Femur (tissue), 1 donor: ENCODE measurements at places on chromosomes 7 and 10.

- no peak for DNase-seq
These were observed 31.4 kb upstream of the DLX6 start for GRCh38 chr7:96973986-96974385.

DNA sequence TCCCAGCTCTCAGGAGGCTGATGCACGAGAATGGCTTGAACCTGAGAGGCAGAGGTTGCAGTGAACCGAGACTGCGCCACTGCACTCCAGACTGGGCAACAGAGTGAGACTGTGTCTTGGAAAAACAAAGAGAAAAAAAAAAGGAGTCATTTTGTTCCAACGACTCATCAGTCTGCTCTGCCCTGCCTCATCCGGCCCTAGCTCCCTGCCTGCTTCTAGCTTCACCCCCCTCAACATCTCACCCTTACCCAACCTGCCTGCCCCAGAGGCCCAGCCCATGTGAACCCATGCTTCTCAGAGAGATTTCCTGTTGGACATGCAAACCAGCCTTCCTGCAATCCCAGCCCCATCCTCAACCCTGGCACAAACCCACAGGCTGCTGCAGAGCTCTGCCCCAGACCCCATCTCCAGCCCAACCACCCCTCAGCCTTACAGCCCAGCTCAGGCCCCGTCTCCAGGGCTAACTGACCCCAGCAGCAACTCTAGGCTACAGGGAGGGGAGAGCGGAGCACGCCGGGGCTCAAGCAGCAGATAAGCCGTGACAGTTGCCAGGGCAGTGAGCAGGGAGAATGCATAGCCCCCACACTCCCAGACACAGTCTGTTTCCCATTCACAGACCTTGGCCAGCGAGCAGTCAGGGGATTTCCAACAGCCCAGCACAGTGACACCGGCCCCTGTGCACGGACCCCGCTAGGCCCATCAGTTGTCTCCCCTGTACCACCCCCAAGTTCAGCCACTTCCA is 86.0 kb upstream of the KCTD7 start:
- no peak for DNase-seq

DNA sequence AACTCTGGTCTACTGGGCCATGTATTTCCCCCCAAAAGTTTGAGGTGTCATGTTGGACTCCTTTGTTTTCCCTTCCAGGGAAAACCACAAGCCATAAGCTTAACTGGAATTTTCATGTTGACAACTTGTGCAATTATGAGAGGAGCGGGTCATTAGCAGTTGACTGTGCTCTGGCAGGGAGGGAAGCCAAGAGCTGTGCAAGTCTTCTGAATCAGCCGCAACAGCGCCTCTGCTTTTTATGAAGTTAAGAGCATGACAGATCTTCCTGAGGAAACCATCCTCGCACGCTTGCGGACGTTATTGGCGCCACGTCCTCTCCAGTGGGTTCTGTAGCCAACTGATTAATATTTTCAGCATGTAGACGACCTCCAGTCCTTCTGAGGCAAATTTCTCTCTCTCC is 148.7 kb upstream of the MKI67 start:
- DNase-seq = peak; percentile 72

GRCh38 chr10:6336016-6336415 is 133.3 kb downstream of the PFKFB3 start:
- DNase-seq = no peak

DNA sequence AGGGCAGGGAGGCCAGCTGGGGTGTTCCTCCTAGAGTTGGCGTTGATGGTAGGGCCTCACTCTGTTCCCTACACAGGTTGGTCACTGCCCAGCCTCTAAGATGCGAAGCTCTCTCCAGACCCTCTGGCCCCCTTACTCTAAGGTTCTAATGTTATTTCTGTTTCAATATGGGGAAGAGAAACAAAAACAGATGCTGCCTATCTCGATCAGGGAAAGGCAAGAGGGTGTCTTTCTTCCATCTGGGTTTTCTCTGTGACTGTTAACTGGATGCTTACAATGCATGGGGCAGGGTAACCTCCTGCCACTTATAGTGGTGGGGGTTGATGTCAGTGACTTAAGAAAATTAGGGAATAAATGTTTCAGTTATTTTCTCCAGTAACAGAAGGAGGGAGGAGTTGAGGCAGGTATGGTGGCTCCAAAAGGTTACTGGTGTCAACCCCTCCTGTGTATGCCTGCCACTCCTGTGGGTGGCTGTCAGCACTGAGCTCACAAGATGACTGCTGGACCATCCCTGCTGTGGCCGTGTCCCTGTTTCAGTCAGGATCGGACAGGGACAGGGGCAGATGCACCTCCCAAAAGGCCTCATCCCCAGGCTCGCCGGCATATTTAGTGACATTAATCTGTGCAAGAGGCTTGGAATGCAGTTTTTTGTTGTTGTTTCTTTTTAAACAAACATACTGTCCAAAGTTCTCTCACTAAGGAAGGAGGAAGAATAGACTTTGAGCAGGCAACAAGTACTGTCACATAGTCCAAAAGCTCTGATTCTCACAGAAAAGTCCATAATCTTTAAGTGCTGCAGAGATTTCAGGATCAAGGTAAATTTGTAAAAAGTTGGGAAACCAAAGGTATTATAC is 39.6 kb upstream of the SYPL1 start:
- no peak for DNase-seq

DNA sequence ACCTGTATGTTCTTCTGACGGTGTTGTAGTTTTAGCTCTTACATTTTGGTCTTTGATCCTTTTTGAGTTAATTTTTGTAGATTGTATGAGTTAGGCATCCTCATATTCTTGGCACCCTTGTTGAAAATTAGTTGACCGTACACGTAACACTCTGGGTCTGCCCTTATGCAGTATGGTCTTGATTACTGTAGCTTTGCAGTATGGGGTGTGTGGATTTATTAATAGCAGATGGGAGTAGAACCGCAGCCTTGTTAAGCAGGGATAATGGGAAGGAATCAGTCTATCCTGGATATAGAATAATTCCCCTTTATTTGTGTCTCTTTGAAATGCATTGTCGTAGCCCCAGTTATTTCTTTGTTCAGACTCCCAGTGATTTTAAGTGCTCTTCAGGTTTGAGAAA is 95.5 kb downstream of the UBE3C start:
- no peak for DNase-seq

DNA sequence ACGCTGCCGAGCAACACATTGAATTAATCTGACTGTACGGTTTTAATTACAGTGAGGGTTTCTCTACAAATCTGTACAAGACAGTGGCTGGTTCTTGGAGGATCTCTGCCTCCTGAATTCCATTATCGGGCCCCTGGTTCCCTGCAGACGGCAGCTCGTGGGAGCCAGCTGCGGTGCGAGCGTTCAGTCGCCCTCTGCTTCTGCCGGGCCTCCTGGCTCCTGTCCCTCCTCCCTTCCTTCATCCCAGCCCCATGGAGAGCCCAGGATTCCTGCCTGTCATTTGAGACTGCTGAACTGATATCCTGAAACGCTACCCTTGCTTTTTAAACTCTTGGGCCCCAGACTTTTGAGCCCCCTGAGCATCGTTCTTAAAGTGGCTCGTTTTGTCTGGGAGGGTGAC is 6.6 kb upstream of the DLX6 start:
- DNase-seq = no peak

GRCh38 chr7:41567031-41567730 is 135.7 kb downstream of the INHBA start:
- DNase-seq = peak; percentile 27

GRCh38 chr7:74525140-74525539 is 71.4 kb downstream of the GTF2IRD1 start:
- no peak for DNase-seq

DNA sequence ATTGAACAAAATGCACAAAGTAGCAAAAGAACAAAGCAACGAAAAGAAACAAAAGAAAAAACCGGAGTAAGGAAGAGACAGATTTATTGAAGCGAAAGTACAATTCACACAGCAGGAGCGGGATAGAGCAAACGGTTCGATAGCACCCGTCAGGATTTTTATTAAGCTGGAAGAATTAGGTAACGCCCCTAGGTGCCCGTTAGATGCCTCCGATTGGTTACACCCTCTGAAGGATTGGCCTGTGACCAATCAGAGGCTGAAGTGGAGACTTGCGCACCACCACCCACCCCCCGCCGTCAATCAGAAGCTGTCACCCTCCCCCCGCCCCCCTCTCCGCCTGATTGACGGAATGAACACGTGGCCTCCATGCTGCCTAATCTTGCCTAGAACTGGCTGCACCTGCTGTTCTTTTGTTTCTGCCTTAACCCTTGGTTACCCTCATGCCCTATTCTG is 16.8 kb downstream of the OCM2 start:
- DNase-seq = no peak

- peak; percentile 67 for DNase-seq
These were observed 856 bp downstream of the ARHGAP21 start for GRCh38 chr10:24722676-24723385.

DNA sequence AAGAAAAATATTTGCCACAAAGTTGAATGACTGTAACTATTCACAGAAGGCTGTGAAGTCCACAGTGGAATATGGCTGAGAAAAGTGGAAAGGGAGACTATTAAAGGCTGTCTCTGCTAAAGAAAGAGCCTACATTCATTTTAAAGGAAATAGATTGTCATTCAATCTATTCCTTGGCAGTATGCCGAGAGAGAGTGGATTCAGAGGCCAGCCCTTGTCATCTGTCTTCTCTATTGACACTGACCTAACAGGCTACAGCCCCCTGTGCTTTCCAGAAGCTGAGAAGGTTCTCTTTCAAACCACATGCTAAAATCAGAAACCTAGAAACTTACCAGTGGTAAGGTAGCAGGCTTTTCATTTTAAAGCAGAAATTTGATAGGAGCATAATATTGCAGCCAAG is 12.1 kb downstream of the ODAD2 start:
- DNase-seq = no peak

GRCh38 chr7:99679032-99679399 is 780 bp downstream of the CYP3A5 start:
- DNase-seq = no peak

- DNase-seq = no peak
These were observed 534.0 kb upstream of the FOXK1 start for GRCh38 chr7:4147926-4148620.

DNA sequence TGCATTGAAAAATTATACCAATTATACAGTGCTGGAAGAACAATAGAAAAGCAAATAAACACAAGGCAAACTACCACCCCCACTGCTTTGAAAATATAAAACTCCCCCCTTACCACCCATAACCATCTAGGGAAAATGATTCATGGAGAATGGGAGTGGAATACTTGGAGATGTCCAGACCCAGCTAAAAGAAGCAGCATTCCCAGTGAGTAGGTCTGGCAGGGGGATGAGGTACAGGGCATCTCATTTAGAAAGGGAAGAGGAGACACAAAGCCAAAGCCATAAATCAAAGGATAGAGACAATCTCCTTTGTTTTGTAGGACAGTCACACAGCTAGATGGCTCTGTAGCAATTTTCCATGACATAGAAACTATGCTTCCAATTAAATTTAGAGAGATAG is 36.0 kb upstream of the DGKI start:
- DNase-seq = no peak

DNA sequence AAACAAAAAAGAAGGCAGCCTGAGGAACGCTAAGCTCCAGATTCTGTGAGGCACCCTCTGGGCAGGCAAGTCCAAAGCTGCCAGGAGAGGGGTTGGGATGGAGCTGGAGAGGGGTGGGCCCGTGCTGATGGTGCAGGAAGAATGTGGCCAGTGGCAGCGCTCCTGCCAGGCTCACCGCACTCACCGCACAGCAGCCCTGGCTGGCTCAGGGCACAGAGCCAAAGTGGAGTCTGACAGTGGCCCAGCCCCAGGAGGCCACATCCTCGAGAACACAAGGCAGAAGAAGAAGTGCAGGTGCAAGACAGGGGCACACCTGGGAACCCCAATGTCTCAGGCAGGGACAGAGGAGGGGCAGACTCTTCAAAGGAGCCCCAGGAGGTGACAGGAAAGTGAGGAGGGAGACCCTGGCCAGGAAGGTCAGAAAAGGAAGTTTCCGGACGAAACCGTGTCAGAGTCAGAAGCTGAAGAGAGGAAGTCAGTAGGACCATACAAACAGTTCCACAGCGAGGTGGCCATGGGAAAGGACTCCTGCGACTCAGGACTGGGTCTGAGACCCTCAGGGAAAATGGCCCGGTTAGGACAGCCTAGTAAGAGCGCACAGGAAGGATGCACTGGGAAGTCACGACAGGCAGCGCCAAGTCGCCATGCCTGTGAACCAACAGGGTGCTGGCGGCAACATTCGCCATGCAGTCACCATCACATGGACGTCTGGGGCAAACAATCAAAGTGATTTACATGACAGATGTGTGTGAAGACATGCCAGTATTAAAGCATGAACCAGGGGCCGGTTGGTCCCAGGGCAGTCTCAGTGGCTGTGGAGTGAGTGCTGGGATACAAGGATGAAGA is 54.4 kb downstream of the COBL start:
- no peak for DNase-seq

GRCh38 chr10:9992661-9993060 is 1025.0 kb upstream of the CELF2 start:
- DNase-seq = peak; percentile 27

DNA sequence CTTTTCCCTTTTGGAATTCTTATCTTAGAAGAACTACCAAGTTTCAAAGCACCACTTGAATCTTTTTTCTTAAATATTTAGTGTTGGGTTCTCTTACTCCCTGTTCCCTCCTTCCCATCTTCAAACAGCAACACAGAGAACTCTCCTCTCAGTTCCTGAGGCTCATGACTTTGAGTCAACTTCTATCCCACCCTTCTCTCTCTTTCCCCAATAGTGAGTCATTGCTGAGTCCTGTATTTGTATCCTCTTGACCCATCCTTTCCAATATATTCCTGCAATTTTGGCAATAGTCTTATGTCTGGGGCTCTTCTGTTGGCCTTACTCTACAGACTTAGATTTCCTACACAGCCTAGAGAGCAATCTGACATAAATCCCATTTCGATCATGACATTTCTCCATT is 20.8 kb upstream of the JCAD start:
- DNase-seq = no peak

DNA sequence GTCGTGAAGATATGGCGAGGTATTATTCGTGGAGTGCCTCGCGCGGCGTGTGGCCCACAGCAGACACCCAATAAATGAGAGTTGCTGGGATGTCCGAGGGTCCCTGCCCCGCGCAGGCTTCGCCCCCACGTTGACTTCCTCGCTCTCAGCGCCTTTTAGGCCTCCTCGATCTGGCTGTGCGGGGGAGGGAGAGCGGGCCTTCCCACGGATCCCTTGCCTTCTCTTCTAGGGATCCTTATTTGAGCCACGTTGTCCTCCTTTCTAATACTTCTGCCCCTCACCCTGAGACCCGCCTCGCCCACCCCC is 660 bp downstream of the VCL start:
- DNase-seq = no peak

- peak; percentile 87 for DNase-seq
These were observed 837 bp upstream of the IGFBP3 start for GRCh38 chr7:45921699-45922519.
